Glomerular endothelial cell (primary cell): ENCODE measurements at places on chromosomes 7 and 10.

- no peak for DNase-seq
These were observed 69.8 kb downstream of the PWWP2B start for GRCh38 chr10:132466520-132467463.

DNA sequence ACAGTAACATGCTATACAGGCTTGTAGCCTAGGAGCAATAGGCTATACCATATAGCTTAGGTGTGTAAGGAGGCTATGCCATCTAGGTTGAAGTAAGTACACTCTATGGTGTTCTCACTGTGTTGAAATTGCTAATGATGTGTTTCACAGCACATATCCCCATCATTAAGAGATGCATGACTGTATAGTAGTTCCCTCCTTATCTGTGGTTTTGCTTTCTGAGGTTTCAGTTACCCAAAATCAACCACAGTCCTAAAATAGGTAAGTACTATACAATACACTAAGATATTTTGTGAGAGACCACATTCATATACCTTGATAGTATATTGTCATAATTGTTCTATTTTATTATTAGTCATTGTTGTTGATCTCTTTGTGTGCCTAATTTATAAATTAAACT lies 12.7 kb downstream of the FZD1 start:
- DNase-seq, result no peak

DNA sequence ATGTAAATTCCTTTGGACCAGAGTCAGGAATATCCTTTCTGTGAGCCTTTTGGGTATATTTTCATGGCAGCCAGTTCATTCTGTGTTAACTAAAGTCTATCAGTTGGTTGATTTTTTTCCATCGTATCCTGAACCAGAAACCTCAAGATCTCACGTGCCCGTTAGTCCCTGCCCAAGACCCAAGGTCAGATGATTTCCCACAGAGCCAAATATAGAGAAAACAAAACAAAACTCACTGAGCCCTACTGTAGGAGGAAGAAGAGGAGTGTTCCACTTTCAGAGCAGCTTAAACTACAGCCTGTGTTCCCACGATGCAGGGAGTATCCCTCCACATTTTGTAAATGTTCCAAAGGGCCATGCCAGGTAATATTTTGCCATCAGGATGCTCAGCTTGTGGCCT lies 96.0 kb upstream of the ADO start:
- no peak for DNase-seq

DNA sequence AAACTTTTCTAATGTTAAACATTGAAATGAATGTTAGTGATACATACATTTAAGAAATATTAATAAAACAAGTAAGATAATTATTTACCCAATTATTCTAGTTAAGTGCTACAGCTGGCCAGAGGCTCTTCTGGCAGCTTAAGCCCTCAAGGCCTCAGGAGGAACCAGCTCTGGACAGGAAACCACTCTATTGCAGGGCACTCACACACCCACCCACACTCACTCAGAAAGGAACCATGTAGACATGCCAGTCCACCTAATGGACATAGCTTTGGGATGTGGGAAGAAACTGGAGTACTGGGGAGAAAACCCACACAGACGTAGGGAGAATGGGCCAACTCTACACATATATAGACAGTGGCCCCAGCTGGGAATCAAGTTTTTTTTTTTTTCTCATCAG lies 28.2 kb downstream of the UMAD1 start:
- DNase-seq, result no peak

- DNase-seq, result no peak
These were observed 33.7 kb downstream of the MGMT start for GRCh38 chr10:129500617-129501339.

- DNase-seq, result no peak
These were observed 486.5 kb downstream of the CALN1 start for GRCh38 chr7:71925663-71926062.

- DNase-seq, result no peak
These were observed 30.1 kb downstream of the RBM33 start for GRCh38 chr7:155674556-155674955.

DNA sequence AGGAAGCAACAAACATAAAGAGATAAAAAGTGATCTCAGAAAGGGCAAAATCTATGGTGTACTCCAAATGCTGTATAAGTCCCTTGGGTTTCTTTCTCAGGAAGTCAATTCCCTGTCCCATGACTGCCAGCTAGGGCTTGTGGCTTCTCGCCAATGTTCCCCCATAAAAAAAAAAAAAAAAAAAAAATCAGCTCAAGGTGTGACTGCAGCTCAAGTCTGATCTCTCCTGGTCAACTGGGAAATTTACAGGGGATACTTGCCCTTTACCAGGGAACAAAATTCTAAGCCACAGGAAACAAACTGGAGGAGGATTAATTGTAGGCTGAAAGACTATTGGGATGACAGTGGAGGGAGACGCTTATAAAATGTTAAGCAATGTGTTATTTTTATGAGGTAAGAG lies 76.0 kb downstream of the PCGF5 start:
- peak; percentile 23 for DNase-seq

GRCh38 chr10:80900661-80901060 lies 363.0 kb downstream of the SH2D4B start:
- no peak for DNase-seq

GRCh38 chr7:121620953-121621606 lies 225.0 kb upstream of the FAM3C start:
- no peak for DNase-seq

- DNase-seq, result no peak
These were observed 70.5 kb downstream of the FAM204A start for GRCh38 chr10:118271671-118272070.

- DNase-seq, result no peak
These were observed 98.0 kb downstream of the MAD1L1 start for GRCh38 chr7:2134740-2135139.

DNA sequence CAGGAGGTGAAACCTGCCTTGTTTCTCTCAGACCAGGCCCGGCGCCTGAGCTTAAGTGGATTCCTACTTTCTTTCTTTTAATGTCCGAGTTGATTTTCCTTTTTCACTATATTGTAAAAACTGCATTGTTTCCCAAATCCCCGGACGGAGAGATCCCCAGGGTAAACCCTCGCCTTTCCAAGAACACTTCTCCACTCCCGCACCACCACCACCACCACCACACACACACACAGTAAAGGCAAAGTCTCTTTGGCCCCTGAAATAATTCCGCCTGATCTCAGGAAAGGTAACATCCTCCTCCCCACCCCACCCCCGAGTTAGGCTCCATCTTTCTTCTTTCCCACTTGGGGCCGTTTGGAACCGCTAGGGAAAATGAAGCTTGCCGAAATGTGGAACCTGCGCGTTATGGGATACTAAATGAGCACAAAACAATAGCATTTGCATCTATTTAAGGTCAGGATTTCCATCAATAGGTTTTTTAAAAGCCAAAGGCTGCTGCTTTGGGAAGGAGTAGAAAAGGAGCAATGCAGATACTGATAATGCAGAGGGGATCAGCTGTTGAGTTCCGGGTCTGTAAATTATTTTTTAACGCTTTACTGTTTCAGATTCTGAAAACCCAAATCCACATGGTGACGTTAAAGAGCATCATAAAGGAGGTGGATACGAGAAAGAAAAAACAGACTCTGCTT lies 2.5 kb downstream of the HPSE2 start:
- no peak for DNase-seq

- no peak for DNase-seq
These were observed 157.5 kb downstream of the LYZL1 start for GRCh38 chr10:29446327-29446726.

DNA sequence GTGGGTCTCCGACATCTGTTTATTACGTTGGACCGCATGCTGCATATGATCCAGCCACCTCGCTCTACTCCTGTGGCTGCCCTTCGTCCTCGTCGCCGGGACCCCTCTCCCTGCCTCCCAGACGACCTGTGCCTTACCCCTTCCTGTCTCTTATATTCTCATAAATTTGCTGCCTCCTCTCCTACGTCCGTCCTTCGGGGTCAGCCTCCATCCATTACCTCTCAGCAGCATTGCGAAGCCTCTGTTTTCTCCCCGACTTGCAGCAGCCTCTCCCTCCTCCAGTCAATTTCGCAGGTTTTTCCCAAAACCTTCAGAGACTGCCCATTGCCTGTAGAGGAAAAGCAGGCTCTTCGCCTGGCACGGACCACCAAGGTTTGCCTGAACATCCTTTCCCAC lies 39.4 kb upstream of the LEP start:
- no peak for DNase-seq

- DNase-seq, result no peak
These were observed 35.9 kb downstream of the CCDC3 start for GRCh38 chr10:12965571-12965970.

- no peak for DNase-seq
These were observed 7.8 kb downstream of the GPER1 start for GRCh38 chr7:1095621-1096155.

DNA sequence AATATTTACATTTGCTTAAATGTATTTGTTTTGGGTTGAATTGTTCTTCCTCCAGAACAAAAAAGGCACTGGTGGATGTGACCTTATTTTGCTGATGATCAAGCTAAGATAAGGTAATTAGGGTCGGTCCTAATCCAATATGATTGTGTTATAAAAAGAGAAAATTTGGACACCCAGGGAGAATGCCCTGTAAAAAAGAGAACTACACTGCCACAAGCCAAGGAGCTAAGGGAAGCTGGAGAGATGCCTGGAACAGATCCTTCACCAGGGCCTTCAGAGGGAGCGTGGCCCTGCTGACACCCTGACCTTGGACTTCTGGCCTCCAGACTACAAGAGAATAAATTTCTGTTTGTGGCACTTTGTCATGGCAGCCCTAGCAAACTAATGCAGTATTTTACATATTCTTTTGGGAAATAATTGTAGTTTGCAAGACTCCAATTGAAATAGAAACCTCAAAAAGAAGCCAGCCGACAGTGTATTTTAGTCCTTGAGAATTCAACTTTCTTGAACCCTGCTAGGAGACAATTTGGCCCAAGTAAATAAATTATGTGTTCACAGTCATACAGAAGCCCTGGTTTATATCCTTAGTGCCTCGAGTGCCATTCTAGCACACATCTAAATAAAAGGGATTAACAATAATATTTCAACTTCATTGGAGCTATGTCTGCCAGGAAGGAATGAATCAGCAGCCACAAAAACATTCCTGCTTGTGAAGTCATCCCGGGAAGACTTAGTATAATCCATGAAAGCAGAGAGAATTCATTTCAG lies 164.6 kb downstream of the PKD1L1 start:
- peak; percentile 84 for DNase-seq

- no peak for DNase-seq
These were observed at the start of gene MAGI2 for GRCh38 chr7:79453558-79454360. Gene MAGI2, minus strand, starts transcription at chr7:79453667. Its CDS starts 347 bp downstream, at chr7:79453320.

GRCh38 chr10:87860156-87860795 lies 3.1 kb downstream of the KLLN start:
- DNase-seq, result no peak

GRCh38 chr10:85293483-85293882 lies 965.1 kb downstream of the CCSER2 start:
- DNase-seq, result no peak

DNA sequence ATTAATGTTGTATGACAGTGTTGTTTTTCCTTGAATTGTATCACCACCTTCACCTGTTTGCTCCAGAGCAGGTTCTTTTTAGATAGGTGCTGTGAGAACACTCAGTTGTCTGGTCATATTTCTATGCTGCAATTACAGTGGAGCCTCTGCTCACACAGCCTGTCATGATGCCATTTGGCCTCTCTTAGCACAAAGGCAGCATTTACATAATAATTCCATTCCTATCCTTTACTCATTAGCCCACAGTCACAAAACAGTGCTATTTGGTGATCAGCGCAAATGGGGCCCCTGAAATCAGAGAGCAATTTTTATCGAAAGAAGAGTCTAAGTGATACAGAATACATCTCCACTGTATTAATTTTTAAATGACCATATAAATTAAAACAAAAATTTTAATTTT lies 13.8 kb upstream of the DGKI start:
- DNase-seq, result no peak

GRCh38 chr7:100080907-100081534 lies 502 bp downstream of the ZNF3 start:
- DNase-seq, result no peak

DNA sequence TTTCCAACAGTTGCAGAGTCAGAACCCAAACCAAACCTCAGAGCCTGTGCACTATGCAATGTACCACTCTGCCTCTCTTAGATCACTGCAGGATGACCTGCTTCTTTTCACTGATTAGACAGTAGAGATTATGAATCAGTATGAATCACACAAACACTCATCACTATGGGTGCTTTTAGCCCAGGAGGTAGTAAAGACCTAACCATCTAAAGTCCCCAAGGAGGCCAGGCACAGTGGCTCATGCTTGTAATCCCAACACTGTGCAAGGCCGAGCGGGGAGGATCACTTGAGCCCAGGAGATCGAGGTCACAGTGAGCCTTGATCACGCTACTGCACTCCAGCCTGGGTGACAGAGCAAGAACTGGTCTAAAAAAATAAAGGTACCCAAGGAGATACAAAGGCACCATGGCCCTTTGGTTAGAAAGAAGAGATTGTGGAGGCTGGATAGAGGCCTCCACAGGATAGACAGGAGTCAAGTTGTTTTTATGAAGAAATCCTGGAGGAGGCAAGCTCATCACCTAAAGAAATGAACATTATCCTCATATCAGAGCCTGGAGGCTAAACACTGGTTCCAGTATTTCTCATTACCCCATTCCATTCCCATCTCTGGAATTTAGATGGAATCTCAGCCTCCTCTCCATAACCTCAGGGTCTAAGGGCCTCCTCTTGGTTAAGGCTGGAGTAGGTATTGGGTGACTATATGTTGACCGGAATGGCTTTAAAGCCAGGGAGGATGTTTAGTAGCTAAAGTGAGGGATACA lies 12.9 kb downstream of the SEC31B start:
- no peak for DNase-seq

- DNase-seq, result no peak
These were observed at the start of gene PAPSS2 for GRCh38 chr10:87659571-87660483. Gene PAPSS2, plus strand, starts transcription at chr10:87659878. Its CDS starts 104 bp downstream, at chr10:87659982.

DNA sequence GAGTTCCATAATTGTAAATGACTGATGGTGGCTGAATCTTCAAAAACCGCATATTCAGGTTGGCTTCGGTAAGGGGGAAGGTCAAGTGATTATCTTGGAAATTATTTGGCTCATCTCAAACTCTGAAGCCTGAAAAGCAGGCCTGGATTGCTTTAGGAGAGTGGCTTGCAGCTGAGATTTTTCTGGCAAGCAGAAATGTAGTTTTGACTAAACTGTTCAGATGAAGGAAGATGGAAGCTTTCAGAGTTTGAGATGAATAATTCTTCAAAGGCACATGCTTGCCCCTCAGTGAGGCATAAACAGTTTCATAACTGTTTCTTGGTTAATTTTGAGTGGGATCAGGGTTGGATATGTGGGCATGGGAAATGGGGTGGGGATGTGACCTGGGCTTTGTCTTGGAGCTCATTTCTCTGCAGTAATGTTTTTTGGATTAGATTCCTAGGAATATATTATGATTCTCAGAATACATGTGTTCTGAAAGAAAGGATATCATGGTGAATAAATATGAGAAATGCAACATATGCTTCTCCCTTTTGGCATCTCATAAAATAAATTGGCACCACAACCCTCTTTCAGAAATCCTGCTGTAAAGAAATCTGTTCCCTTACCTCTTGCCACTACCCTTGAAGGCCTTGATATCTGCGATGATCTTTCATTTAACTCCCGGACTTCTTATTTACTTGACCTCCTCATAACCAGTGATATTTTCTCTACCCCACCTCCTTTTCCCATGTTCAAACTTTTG lies 469.2 kb downstream of the ADRA2A start:
- DNase-seq, result no peak
